ENCODE measurements at places on chromosomes 7 and 10.

- no peak for DNase-seq
Observed at GRCh38 chr7:11009631-11010030, 36.0 kb downstream of the PHF14 start.

GRCh38 chr10:21530168-21530567 lies 3.9 kb upstream of the MLLT10 start:
- DNase-seq = no peak

DNA sequence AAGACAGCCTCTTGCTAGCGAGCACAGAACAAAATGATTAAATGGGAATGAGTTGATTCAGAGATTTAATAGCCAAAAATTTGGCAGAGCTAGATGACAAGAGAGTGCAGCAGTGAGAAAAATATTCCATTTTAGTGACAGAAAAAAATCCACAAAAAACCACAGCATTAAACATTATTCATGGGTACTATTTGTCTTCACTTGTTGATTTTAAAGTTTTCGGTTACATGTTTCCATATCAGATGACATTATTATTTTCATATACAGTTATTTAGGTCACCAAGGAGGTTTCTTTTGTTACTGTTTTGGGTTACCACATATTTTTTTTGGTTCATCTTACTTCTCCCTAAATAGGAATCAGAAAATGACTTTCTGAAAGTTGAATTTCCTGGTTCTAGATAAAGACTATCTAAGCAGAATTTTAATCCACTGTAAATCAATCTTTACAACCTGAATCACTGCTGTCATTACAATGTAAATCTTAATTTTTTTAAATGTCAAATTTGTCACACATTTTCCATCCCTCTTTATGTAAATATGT lies 87.9 kb downstream of the SVIL start:
- DNase-seq = no peak

DNA sequence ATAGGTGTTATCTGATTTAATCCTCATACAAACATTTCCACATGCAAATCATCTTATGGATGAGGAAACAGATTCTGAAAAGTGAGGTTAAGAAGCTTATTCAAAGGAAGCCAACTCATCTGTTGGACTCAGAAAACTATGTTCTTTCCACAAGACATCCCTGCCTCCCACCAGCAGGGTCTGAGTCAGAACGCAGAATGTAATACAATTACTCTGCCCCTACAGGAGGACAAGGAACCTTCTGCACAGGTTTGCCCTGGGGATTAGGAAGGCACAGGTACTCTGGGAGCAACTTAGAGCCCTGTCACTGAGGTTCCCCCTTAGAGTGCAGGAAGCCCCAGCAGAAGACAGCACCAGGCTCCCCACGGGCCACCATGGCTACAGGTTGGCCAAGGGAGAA lies 255.7 kb downstream of the TNS3 start:
- DNase-seq = no peak

DNA sequence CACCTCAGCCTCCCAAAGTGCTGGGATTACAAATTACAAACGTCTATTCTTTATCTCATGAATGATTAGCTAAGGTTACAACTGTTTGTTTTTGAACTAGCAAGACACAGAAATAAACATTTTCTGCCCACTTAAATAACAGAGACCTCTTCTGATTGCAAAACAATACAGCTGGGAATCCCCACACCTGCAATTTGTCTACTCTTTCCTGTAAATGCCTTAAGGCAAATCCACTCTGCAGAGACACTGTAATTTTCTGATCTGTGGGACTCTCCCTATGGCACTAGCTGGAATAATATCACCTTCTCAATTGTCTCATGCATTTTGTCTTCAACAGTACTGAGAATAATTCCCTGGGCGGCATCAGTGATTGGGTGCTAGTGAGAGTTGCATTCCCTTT lies 149.3 kb upstream of the FAM3C start:
- no peak for DNase-seq

DNA sequence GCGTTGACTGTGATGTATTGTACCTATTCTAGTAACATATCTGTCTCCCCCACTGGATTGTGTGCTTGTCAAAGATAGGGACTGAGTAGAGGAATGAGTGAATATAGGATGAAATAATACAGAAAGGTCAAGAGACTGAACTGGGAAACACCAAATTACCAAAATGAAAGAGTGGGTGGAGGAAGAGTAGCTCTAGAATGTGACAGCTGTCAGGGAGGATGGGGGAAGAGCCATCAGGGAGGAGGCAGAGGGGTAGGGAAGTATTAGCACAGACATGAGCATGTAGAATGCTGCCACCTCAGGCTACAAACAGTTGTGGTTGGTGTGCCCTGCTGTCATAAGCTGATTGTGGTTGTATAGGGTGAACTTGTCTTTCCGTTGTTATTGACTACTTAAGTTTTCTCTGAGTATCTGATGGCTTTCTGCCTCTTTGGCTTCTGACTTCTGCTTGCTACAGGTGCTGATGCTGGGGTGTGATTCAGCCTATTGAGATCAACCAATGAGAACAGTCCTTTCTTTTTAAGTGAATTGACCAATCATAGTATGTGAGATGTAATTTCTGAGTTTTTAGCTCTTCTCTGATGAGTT lies 5.6 kb downstream of the CCSER2 start:
- no peak for DNase-seq

Measured in HL-60 (cell line).